Right lobe of liver (tissue), 6 donors: ENCODE measurements at places on chromosomes 3 and 15. TPM values are rescaled to one million over a fixed set of nuclear protein-coding genes. Genes with fewer than 3 reads are reported as not detected.

DNA sequence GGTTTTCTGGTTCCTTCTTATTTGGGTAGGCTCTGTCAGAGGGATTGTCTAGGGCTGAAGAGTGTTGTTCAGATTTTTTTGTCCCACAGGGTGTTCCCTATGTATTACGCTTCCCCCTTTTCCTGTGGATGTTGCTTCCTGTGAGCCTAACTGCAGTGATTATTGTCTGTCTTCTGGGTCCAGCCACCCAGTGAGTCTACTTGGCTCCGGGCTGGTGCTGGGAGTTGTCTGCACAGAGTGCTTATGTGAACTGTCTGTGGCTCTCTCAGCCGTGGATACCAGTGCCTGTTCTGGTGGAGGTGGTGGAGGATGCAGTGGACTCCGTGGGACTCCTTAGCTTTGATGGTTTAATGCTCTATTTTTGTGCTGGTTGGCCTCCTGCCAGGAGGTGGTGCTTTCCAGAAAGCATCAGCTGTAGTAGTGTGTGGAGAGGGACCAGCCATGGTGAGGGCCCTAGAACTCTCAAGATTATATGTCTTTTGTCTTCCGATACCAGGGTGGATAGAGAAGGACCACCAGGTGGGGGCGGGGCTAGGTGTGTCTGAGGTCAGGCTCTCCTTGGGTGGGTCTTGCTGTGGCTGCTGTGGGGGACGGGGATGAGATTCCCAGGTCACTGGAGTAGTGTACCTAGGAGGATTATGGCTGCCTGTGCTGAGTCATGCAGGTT lies 53.8 kb downstream of the CCDC66 start:
- DNase-seq: no peak

Gene IL12A
- total RNA-seq: not detected

DNA sequence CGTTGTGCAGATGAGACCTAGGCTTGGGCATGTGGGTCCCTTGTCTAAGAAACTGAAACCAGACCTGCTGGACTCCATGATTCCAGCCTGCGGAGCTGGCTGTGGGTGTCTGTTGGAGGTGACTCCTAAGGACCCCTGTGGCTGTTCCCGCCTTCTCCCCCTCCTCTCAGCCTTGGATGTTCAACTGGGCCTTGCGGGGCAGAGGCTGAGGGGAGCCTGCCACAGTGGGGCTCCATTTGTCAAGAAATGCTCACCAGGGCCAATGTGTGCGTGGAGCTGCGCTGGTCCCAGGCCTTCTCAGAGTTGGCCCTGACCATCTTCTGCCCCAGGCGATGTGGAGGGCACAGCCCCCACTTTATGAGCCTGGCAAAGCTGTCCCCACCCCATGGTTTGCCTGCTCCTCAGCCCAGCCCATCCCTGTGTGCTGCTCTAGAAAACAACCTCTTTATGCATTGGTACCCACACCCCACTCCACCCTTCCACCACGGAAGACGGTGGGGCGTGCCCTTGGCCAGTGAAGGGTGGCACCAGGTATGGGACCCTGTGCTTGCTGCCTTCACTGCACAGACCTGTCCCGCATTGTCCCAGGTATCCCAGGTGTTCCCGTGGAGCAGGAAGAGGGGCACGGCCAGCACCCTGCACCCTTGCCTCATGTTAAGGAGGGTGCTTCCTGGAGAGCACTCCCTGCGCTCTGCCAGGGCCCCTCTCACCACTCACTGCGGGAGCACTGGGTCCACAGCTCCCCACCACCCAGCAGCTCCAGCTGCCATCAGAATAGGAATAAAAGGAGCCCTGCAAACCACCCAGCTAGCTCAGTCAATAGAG lies 7.9 kb downstream of the MESP2 start:
- peak; percentile 44 for DNase-seq

DNA sequence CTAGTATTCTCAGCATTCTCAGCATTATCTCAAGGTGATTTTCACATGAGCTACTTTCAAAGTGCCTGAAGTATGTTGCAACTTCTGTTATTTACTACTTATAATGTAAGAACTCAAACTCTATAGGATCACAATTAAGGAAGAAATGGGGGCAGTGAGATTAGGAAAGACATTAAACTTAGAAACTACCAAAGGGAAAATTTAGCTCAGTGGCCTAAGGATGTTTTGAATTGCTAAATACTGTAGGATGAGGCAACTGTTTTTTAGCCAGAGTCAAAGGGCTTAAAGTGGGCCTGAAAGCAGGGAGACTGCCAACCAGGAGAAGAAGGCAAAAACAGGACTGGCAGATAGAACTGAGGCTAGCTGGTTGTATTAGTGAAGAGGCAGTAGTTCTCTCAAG lies 55.5 kb upstream of the MBNL1 start:
- DNase-seq: no peak

GRCh38 chr3:50885070-50885850 lies 210.5 kb downstream of the DOCK3 start:
- no peak for DNase-seq

- DNase-seq: no peak
These were observed 157.0 kb downstream of the CHST2 start for GRCh38 chr3:143276592-143276991.

- no peak for DNase-seq
These were observed 1.9 kb downstream of the PCOLCE2 start for GRCh38 chr3:142886940-142887339.

DNA sequence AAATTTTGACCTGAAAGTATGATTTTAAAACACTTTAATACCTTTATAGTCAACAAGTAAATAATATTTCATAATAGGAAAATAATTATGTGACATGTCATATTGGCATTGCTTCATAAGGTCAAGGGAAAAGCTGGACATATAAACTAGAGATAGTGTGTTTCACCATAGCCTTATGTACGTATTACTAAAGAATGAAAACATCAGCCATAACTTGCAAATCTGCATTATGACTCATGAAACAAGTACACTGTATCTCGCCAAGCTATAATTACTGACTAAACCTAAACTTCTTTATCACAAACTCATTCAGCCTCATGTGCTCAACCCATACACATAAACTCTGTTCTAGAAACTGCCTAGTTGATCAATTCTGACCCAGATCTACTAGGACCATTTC lies 950.1 kb downstream of the FHIT start:
- no peak for DNase-seq

Gene FAM81A
- total RNA-seq: not detected

Gene CCR5
- 1.7 TPM for total RNA-seq

DNA sequence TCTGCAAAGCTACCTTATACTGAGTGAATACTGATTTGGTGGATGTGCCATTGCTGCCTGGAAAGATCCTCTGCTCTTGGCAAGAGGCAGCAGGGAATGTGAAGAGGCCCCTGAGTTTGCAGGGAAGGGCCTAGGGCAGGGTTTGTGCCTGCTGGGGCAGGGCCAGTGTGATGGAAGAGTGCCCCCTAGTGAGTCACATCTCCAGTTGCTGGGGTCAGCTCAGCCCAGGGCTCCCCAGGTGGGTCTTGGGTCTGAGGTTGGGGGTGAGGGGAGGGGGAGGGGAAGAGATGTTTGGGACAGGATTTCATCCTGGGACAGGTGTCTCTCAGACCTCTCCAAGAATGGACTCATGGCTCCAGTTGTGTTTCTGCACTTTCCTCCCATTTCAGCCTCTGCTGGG lies 4.1 kb upstream of the AMOTL2 start:
- peak; percentile 73 for DNase-seq

- no peak for DNase-seq
These were observed 28.8 kb upstream of the RFX7 start for GRCh38 chr15:56272454-56272853.

GRCh38 chr3:183533412-183534132 lies 21.9 kb downstream of the KLHL6 start:
- no peak for DNase-seq

- DNase-seq: no peak
These were observed 53.7 kb upstream of the MEF2A start for GRCh38 chr15:99511866-99512661.

Gene GP9
- total RNA-seq: not detected

GRCh38 chr15:38883987-38884386 lies 319.4 kb upstream of the RASGRP1 start:
- no peak for DNase-seq

GRCh38 chr15:66847565-66847991 lies 145.5 kb downstream of the SMAD6 start:
- DNase-seq: no peak

Gene PRSS50
- 0.07 TPM for total RNA-seq

GRCh38 chr15:56351353-56351752 lies 13.9 kb upstream of the TEX9 start:
- no peak for DNase-seq

DNA sequence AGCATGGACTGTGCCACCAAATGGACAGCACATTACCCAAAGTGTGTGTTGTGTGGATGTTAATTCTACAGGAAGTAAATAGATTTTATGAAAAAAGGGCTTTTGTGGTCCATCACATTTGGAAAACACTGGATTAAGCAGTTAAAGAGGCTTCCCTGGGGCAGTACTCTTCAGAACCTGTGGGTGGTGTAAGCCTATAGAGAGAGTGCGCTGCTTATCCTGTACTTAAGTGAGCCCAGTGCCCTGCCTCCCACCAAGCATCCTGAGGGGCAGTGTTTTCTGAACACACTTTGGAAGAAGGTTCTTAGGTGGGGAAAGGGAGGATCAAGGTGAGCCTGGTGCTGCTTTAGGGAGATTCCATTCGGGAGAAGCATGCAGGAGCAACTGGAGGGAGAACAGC lies 10.9 kb downstream of the TTLL3 start:
- DNase-seq: peak; percentile 5

Gene LYZL4
- not detected for total RNA-seq

- no peak for DNase-seq
These were observed 77.0 kb upstream of the PLSCR5 start for GRCh38 chr3:146682171-146682570.

DNA sequence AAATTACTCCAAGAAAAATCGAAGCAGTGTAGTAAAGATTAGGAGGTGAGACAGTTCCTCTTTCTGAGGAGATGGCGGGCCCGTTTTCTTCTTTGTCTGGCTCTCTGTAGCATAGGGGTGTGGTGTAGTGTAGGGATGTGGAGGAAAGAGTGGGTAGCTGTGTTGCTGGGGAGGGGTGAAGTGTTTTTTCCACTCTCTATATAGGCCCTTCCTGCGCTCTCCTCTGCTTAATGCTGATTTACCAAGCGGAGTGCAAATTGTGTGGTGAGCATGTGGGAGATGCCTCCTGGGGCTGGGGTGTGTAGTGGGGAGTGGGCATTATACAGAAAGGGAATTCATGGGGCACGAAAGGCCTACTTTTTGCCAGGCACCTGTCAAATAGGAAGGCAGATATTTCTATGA lies 94.9 kb downstream of the ST6GAL1 start:
- no peak for DNase-seq
